ENCODE measurements at places on chromosomes 16 and 17.

DNA sequence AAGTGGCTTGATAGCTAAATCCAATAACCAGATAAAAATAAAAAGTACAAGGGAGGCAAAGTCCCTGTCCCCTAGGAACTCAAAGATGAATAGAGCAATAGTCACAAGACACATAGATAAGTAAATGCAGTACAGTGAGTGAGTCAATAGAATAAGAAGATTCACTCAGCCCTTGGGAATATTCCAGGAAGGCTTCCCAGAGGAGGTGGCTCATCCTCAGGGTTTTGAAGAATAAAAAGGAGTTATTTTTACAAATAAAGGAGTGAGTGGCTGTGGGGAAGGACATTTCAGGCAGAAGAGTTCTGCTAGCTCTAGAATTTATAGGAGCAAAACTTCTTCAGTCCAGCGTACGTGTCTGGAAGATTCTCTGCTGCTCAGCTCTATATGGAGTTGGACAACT lies 177.4 kb upstream of the SDK2 start:
- no peak for DNase-seq

DNA sequence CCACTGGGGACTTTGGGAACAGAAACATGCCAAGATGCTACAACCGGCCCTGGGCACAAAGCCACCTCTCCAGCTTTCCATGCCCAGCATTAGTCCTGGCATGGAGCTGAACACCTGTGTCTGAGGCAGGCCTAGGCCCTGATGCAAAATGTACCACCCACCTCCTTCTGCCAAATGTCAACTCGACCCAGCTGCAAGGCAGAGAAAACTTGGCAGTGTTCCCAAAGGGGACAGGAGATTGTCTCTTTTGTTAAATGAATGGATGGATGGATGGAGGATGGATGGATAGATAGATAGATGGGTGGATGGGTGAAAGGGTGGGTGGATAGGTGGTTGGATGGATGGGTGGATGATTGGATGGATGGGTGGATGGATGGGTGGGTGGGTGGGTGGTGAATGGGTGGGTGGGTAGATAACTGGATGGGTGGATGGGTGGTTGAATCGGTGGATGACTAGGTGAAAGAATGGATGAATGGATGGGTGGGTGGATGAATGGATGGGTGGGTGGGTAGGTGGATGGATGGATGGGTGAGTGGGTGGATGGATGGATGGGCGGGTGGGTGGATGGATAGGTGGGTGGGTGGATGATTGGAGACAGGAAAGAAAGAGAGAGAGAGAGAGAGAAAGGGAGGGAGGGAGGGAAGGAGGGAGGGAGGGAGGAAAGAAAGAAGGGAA lies 73.4 kb upstream of the TNRC6C start:
- DNase-seq, result no peak

DNA sequence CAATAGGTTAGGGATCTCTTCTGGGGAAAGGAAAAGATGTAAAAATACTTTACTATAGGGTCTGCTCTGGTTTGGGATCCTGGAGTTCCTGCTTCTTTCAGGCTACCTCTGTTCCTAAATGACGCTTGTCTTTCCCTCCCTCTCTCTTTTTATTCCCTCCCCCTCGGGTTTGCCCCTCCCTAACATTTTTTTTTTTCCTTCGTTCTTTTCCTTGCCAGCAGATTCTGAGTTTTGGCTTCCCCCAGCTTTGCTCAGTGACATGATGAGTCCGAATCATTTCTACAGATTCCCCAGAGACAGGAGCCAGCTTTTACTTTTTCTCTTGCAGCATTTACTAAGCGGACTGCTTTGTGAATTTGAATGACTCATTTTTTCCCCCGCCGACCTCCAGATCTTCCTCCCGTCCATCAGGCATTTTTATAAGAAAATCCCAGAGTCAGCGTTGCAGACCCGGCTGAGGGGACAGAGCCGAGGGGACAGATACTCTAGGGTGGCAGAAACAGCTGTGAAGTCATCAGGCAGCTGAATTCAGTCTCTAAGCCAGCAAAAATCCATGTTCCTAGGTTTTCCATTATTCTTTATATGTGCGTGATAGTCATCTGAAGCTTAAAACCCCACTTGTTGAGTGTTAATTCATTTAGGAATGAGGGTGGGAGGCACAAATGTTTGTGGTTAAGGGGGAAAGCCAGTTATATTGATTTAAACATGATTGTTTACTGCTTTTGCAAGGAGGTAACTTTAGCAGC lies at the start of gene TMEM100:
TMEM100 (minus strand) TSS at position 123 of the 746 bp plus-strand sequence. CDS start 1,794 bp downstream, outside the sequence.
- peak; percentile 96 for DNase-seq

DNA sequence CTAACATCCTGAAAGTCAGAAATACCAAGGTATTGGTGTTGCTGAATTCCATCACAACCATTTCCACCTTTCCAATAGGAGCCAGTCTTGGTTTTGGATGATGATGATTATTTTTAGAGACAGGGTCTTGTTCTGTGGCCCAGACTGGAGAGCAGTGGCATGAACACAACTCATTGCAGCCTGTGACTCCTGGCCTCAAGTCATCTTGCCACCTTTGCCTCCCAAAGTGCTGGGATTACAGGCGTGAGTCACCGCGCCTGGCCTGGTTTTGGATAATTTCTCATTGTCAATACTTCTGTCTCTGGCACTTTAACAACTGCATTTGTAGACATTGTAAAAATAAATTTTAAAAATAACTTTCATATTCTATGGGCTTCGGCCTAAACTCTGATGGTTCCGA lies 22.6 kb downstream of the STAT5B start:
- DNase-seq, result no peak

DNA sequence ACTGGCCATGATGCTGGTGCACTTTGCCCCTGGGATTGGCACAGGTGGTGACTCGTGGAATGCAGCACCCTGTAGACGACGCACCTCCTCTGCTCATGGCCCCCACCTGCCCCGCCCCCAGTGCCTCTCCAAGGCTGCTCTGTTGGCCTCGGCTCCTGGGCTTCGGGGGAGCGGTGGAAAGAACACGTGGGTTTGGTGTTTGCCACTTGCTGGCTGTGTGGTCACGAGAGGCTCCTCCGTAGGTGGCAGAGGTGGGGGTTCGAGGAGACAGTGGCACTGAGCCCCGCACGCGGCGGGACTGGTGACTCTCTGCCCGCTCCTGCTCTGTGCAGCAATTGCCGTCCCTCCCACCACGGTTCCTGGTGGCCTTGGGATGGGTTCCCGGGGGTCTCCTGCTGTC lies 82.8 kb upstream of the ZNF750 start:
- DNase-seq, result no peak

DNA sequence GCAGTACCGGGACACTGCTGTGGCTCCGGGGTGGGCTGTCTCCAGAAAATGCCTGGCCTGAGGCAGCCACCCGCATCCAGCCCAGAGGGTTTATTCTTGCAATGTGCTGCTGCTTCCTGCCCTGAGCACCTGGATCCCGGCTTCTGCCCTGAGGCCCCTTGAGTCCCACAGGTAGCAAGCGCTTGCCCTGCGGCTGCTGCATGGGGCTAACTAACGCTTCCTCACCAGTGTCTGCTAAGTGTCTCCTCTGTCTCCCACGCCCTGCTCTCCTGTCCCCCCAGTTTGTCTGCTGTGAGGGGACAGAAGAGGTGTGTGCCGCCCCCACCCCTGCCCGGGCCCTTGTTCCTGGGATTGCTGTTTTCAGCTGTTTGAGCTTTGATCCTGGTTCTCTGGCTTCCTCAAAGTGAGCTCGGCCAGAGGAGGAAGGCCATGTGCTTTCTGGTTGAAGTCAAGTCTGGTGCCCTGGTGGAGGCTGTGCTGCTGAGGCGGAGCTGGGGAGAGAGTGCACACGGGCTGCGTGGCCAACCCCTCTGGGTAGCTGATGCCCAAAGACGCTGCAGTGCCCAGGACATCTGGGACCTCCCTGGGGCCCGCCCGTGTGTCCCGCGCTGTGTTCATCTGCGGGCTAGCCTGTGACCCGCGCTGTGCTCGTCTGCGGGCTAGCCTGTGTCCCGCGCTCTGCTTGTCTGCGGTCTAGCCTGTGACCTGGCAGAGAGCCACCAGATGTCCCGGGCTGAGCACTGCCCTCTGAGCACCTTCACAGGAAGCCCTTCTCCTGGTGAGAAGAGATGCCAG lies 12.9 kb downstream of the STH start:
- no peak for DNase-seq

GRCh38 chr17:31437720-31438400 lies 46.4 kb downstream of the RAB11FIP4 start:
- no peak for DNase-seq

- no peak for DNase-seq
Measured at GRCh38 chr17:50421308-50422051, 4.5 kb upstream of the ACSF2 start.

DNA sequence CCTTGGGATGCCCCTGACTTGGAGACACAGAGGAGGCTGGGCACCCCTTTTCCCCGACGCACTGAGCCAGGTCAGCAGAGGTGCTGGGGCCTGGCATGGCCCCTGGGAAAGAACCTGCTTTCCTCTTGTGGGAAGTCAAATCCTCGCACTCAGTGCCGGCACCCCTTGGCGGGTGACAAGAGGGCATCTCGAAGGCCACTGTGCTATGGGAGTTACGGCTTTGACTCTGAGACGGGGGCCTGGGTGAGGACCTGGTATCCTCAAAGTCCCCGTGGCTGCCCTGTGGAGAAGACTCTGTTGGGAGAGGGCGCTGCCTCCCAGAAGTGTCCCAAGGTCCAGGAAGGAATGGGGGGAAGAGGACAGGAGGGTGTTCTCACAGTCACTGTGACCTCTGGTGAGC lies 117.0 kb downstream of the METRNL start:
- no peak for DNase-seq

GRCh38 chr17:80822021-80822699 lies 169.5 kb upstream of the CHMP6 start:
- DNase-seq, result no peak
